GM12892 (cell line): ENCODE measurements at places on chromosomes 5 and 9.

- no peak for DNase-seq
These were observed 98.4 kb downstream of the FGF1 start for GRCh38 chr5:142587354-142587965.

GRCh38 chr5:111680737-111681413 is 76.1 kb downstream of the NREP start:
- no peak for DNase-seq

- no peak for DNase-seq
These were observed 21.8 kb upstream of the TRIM36 start for GRCh38 chr5:115191474-115192031.

GRCh38 chr5:36279054-36279698 is 22.5 kb downstream of the RANBP3L start:
- no peak for DNase-seq

DNA sequence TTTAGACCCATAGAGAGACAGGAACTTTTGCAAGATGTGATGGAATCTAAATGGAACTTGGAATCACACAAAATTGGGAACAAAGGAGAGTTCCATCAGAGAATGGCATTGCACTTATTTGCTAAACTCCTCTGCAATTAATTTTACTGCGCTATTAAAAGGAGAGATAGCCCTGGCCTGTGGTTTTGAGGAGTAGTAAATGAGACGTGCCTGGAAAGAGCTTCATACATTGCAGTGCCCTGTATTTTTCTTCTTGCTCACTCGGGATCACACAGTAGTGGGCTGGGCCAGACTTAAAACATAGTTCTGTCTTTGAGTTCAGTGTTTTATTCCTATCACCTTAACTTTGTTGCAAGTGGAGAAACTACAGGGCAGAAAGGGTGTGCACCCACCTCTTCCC is 94.4 kb upstream of the SLC27A6 start:
- no peak for DNase-seq

- DNase-seq, result no peak
These were observed 64.2 kb upstream of the SPTLC1 start for GRCh38 chr9:92179286-92180001.

DNA sequence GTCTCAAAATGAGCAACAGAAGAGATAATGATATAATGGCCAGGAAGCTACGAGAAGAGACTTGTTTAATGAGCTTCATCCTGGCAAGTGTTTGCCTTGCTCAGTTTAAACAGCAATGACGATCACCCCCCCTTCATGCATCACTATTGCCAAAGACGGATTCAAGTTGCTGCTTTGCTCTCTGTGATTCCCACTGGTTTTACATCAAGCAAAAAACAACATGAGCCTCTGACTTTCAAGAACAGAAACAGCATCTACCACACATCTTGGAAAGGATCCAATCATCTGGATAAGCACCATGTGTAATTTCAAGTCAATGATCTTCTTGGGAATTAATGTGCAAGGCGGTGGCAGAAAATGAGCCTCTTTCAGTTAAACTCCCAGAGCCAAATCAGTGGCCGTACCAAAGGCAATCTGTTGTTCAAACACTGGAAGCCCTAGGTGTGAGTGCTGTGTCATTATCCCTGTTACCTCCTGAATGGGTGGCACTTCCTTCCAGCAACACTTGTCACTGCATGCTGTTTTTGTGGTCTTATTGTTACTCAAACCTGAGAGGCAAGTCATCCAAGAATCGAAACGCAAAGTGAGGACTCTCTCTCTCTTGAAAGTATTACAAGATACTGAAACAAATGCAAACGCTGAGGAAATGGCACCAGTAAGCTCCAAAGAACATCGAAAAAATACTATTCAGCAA is 72.8 kb downstream of the MED27 start:
- peak; percentile 16 for DNase-seq

GRCh38 chr5:109041317-109041716 is 293.6 kb downstream of the FER start:
- DNase-seq, result no peak

DNA sequence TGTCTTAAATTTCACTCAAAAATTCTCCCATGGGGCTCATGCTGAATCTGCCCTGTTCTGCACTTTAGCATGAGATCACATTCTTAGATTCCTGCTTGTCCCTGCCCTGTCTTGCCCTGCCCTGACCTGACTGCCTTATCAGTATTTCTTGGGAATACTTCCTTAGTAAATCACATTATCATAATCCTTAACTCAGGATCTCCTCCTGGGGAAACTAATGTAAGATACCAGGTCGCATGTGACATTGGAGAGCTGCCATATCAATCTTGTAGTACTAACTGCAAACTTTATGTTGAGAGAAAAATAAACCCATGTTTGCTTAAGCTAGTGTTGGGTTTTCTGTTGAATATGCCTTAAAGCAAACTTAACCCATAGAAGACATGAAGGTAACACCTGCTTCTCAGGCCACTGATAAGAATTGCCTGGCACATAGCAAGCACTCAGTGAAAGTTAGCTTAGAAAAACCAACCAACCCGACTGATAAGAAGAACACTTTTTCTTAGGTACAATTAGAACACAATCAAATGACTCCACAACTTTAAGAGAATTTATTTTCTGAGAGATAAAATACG is 53.3 kb downstream of the IL33 start:
- no peak for DNase-seq

DNA sequence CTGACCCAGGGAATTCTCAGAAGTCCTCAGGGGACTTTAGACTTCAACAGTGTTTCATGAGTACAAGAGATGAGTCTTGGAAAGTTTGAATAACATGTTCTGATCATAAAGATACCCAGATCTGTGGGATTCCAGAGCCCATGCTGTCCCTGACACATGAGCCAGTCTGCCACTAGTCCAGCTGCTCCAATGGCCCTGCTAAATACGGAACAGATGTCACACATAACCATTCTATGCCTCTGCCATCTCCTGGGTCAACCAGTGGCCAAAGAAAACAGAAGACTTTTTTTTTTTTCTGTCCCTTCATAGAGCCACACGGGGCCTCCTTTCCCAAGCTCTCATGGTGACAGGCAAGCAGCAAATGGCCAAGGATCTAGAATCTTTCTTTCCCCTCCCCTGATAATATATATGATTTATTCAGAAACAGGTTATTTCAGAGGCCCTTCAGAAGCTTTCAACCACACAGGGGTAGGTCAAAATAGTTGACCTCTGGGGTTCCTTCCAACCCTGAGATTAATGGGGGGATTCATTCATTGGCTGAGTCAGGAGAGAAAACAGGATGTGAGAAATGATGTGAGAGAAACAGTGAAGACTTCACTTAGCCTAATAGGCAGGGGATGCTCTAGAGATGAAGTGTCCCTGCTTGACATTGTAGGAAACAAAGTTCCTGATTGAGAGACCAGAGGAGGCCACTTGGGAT is 367.7 kb downstream of the CDK5RAP2 start:
- DNase-seq, result no peak

DNA sequence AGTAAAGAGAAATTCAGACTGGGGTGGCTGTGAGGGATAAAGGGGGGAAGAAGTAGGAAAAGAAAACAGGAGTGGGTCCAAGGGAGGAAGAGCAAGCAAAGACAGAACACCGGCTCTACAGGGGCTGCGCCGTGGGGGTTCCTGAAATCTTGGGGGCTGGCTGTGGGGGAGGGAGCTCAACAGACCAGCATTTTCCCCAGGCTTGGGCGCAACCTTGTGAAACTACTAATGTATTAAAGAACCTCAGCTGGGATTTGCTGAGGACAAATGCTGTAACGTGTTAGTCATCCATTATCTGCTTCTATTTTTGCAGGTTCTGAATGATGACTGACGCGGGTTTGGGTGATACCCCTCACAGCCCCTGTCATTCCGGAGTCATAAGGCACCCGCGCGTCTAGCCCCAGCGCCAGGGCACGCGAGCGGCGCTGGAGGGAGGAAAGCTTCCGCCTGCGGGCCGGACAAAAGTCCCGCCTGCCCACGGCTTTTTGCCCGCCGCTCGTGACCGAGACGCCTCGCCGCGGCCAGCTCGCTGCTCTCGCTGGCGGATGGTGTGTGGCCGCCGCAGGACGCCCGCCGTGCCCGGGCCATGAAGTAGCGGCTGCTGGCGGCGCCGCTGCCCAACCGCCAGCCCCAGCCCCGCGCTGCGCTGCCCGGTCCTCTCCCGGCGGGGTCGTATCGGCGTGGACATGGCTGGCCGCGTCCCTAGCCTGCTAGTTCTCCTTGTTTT is 110.6 kb downstream of the PAM start:
- DNase-seq, result peak; percentile 30

DNA sequence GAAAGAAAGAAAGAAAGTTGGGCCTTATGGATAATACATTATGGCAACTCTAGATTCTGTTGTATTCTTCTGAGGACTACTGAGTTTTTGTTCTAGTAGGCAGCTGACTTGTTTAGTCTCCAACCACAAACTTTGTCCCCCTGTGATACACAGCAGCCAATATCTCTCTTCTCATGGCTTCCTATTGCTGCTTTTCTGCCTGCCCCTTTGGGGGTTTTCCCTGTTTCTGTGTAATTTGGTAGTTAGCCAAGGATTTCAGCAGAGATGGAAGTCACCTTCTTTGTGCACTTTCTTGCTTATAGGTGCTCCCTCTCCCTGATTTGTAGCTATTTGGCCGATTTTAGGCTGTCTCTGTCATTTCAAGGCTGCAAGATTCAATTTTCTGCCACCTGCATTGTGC is 109.6 kb downstream of the FGF1 start:
- no peak for DNase-seq

- DNase-seq, result no peak
These were observed 2.2 kb downstream of the HSD17B3 start for GRCh38 chr9:96299823-96300222.

GRCh38 chr9:81804306-81804705 is 115.0 kb upstream of the TLE1 start:
- no peak for DNase-seq

DNA sequence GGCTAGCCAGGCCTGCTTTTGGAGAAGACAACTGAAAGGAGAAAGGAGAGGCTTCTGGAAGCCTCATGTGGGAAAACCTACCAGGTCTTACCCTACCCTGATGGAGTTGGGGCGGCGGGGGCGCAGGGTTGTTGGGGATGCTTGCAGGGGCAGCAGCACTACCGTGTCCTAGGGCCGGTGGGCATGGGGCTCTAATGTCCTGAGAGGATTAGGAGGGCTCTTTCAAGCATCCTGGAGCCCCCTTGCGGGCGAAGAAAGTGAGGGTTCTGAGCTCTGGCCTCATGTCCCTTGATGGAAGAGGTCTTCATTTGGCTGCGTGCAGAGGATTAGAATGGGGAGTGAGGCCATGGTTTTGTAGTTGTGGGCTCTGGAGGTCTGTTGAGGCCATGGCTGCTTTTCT is 86.9 kb upstream of the PITX1 start:
- no peak for DNase-seq

DNA sequence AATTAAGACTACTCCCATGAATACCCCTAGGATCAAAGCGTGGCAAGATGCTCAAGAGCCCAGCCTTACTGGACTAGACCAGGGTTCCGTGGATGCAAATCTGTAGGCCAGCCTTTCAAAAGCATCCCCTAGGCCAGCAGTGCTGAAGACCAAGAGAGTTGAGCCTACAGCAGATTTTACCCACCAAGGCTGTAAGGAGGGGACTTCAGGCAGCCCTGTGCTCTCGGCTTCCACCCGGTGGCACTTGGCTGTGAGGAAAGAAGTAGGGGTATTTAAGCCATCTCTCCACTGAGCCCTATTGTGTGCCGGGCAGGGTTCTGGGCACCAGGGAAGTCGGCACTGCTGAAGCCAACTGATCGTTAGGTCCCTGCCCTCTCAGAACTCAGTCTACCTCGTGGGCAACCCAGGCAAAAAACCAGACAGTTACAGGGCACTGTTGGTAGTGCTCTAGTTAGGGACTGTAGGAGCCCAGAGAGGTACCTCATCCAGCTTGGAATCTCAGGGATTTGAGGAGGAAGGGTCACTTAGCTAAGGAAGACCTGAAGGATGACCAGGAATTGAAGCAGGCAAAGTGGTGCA is 25.5 kb downstream of the TCF7 start:
- no peak for DNase-seq

- no peak for DNase-seq
These were observed 122.2 kb upstream of the ITGA1 start for GRCh38 chr5:52665559-52665958.

DNA sequence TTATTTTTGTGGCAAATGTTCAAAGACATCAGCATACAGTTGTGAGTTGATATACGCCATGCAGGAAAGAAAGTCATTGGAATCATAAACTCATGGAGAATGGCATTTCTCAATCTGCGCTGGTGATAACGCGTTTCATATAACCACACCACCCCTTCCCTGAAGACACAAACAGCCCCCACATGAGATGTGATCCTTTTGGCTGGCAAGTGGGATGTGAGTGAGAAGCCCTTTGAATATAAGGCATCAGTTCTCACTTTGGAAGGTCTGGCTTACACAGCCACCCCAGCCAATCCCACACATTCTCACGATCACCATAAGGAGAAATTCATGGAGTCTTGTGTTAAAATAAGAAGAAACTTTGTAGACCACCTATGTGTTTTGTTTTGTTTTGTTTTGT is 725.0 kb downstream of the PRELID2 start:
- DNase-seq, result no peak

DNA sequence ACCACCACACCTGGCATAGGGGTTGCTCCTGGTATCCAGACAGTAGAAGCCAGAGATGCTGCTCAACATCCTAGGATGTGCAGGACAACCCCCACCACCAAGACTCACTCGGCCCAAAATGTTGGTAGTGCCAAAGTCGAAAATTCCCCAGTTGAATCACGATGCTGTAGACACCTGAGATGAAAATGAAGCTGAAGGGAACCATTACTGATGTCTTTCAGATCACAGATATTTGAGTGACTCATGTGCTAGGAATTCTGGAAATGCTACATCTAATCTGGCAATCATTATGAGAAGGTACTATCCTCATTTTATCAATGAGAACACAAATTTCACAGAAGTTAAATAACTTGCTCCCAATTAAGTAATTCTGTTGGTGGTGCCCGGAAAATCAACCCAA is 21.0 kb upstream of the UBE2QL1 start:
- DNase-seq, result no peak

GRCh38 chr9:71677209-71677608 is 91.1 kb downstream of the CEMIP2 start:
- DNase-seq, result no peak
